ENCODE measurements at places on chromosomes 11 and 22.

GRCh38 chr22:29877620-29878019 lies 5.4 kb upstream of the MTMR3 start:
- no peak for DNase-seq

DNA sequence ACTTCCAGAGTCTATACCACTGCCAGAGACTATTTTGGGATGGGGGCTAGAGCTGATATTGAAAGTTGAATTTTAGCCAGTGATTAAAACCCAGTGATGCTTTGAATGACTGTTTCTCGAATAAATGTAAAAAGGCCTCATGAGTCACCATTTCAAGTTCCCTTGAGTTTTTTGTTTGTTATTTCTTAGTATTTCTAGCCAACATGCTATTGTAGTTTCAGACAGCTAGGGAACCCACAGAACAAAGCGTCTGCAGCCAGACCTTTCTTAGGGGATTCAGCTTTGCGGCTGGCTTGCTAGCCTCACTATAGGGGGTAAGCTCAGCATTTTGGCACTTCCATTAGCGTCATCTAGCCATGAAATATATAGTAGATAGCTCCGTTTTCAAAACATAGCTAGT lies 66.5 kb downstream of the DBX1 start:
- DNase-seq: no peak

DNA sequence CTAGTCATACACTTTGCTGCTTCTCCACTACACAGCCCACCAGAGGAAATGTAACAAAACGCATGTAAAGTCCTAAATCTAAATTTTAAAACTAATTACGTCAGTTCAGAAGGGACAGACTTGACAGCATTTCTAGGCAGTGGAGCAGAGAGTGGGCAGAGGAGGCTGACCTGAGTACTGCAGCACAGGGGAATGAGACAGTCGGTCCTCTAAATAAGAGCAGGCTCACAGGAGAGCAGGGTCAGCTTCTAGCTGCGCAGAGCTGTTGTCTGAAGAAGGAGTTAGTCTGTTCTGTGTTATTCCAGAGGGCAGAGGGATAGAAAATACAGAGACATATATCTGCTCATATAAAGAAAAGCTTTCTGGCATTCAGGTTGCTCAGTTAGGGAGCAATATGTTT lies 40.3 kb downstream of the JHY start:
- no peak for DNase-seq

DNA sequence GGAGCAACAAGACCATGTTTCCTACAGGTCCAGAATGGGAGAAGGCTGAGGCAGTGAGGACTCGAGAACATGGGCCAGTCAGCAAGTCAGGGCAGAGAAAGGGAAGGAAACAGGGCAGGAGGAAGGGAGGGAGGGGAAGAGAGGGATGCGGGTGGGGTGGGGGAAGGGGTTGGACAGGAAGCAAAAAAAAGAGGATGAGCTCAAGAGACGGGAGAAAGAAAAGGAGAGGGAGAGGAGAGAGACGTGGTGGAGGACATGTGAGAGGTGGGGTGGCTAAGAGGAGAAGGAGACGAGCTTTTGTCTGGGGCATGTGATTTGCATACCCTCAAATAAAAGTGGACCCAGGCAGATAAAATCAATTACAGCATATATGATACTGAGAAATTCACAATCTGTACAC lies 389.5 kb upstream of the B3GAT1 start:
- no peak for DNase-seq

DNA sequence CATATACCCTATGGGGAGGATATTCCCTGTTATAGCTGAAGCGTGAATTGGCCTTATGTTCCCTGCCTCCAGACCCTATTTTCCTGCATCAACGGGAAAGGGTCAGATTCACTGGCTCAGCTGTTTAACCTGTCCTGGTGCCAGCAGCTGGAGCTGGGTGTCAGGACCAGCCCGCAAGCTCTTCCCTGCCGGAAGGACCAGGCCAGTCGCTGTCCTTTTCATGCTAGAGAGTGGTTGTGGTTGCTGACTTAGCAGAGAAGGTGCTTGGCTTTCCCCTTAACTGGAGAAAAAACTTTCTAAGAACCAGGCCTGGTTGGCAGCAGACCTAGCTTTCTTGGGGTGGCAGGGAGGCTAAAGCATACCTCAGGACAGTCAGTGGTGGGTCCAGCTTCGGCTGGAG lies 5.2 kb upstream of the SREBF2 start:
- DNase-seq: no peak
